ENCODE measurements at places on chromosomes 1 and 21.

DNA sequence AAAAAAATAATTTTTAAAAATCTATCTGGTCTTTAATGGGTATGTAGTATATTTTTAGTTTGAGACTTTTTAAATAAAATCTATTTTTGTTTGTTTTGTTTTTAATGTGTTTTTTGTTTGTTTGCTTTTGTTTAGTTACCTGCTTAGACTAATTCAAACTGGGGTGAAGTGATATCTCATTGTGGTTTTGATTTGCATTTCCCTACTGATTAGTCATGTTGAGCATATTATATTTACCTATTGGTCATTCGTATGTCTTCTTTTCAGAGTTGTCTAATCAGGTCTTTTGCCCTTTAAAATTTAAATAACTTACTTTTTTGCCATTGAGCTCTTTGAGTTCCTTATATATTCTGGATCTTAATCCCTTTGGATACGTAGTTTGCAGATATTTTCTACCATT, 20.3 kb downstream of the CD1B start:
- DNase-seq: no peak

DNA sequence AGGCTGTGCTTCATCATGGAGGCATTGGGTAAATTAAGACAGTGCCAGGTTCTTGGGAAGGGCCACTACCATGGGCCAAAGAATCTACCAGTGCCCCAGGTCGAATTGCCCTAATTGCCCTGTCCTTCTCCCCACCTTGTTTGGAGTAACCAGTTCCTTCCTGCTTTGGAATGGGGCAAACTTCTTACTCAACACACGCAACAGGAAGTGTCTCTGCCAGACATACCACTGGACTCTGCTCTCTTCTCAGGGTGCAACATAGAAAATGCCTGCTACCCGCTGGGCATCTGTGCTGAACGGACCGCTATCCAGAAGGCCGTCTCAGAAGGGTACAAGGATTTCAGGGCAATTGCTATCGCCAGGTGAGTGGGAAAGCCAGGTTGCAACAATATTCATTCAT, 15.8 kb downstream of the CDA start:
- DNase-seq: no peak

DNA sequence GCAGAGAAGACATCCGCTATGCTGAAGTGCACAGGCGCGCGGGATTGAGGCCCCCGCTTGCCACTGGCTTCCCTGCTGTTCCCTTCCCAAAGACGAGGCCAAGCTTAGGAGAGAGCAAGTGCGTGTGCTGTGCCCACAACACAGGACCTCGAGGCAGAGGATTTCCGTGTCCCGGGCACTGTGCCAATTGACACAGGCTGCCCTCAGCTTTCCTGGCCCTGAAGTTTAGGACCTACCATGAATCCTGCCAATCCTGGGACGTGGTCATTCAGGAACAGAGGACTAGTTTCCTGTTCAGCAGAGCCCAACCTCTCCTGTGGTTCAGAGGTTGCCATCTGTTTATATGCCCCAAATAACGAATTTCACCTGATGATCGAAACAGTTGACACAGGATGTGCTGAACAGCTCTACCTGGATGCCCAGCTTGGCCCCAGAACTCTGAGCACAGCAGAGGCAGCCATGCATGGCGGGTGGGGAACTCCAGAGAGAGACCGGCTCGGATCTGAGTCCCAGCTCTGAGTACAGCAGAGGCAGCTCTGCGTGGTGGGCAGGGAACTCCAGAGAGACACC, 22.0 kb downstream of the SLC37A1 start:
- DNase-seq: no peak

DNA sequence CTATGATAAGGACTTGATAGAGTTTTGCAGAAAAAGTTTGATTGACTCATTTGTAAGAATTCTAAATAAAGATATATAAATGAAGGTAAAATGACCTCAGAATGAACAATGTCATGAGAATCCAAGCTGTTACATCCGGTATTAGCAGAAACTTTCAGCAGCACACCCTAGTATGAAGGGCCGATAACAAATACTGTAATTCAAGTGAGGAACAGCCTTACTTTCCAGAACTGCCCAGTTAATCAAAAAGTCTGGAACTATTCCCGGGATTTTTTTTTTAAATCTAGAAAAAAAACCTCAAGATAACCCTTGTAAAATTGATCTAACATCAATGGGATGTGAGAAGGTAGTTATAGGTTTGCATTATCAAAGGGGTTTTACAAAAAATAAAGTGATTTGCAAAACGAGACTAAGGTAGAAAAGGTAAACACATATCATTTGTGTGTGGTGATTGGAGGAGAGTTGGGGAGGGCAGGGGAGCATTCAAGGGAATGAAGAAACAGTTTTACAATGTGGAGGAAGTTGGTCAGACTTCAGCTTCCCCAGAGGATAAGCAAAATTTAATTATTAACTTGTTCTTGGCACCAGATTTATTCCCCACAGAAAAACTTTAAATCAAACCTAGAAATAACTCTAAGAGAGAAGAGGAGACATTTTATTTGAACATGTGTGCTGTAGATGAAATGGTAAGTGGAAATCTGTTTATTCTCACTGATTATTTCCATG, 75.9 kb upstream of the VCAM1 start:
- no peak for DNase-seq

- DNase-seq: peak; percentile 43
Observed at GRCh38 chr1:117312453-117313138, 54.7 kb upstream of the MAN1A2 start.

DNA sequence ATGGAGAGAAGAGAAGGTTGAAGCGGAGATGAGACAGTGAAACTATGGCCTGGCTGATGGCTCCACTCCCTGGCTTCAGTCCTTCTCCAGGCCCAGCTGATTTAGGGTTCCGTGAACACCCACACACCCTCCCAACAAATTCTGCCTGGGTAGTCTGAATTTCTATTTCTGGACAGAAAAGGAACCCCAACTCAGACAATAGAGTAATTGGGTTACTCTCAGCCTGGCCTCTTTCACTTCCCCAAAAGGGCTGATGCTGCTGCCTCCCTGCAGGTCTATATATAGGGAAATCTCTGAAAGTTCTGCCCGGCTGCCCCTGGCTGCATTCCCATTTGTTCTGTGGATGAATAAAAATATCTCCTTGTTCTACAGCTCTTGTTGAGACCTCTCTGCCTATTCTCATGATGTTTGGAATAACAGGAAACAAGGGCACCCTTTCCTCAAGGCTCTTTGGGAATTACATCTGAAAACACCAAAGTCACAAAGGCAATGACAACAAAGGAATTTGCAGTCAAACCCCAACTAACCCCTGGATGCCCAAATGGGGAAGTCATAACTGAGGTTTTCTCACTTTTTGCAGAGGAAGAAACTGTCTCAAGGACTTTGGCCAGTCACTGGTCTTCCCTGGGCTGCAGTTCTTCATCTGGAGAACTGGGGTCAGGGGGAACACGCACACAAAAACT, 11.4 kb upstream of the ZSCAN20 start:
- DNase-seq: peak; percentile 12

DNA sequence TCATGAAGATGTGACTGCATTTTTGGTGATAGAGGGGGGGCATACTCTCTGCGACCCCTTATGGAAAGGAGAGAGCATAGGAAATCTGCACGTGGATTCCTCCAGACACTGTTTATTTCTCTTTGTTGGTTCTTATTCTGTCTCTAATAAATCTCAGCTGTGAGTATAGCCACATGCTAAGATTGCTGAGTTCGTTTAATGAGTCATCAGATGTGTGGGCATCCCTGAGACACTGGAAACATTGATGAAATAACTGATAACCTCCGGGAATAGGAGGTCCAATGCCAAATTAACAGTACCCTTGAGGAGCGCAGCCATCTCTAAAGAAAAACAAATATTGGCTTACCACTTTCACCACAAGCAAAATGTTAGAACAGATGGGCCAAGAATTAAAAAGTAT, 880.2 kb upstream of the NEGR1 start:
- no peak for DNase-seq

GRCh38 chr1:228440761-228441500, 24.3 kb upstream of the TRIM17 start:
- DNase-seq: no peak

GRCh38 chr1:206430031-206430983, 40.0 kb upstream of the IKBKE start:
- peak; percentile 95 for DNase-seq

- DNase-seq: no peak
Observed at GRCh38 chr1:61121631-61122030, 39.3 kb downstream of the NFIA start.

DNA sequence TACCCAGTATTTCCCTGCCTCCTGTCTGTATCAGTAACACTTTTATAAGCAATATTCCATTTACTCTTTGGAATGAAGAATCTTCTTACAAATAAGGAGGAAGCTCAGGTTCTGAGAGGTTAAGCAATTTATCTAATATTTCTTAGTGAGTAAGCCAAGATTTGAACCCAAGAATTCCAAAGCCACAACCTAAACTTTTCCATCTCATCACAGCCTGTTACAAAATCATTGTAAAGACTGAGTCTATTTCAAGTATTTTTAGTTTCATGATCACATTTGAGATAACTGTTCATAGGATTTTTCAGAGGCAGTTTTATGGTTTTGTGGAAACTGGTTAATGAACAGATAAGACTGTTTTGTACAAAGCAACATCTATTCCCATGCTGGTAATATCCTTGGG, 29.8 kb upstream of the HHAT start:
- DNase-seq: peak; percentile 72

GRCh38 chr1:147851149-147851548, 51.4 kb upstream of the GJA8 start:
- DNase-seq: peak; percentile 29

DNA sequence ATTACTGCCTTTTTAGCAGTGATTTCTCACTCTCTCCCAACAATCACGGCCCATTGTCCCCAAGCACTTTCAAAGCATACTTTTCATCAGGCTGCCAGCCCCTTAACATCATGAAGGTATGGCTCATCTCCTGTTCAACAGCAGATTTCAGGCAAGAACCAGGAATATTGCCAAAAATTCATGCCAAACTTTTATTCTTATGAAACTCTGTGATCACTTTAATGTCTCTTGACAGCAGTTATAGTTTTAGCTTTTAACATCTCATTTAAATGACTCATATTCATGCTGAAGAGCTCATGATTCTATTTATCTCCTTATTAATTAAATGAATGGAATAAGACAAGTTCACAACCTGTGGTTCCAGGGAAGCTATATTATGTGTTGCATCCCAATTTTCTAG, 235.1 kb downstream of the GRIK1 start:
- DNase-seq: no peak

DNA sequence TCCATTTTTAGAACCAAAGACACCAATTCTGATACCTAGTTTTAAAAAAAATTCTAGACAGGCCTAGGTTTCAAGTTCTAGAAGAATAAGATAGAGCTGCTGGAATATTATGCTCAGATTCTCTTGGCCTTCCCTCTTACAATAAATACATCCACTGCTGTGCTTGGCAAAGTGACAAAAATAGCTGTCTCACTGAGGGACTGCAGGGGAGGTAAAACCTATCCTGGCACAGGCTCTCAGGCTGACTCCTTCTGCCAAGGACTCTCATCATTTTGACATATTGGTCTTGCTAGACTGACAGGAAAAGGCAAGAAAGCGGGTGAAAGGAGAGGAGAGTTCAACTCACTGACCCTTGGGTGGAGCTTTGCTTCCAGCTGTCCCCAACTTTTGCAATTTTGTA, 197.0 kb upstream of the LHX8 start:
- no peak for DNase-seq

GRCh38 chr1:42937836-42938644, 20.6 kb downstream of the SLC2A1 start:
- no peak for DNase-seq

DNA sequence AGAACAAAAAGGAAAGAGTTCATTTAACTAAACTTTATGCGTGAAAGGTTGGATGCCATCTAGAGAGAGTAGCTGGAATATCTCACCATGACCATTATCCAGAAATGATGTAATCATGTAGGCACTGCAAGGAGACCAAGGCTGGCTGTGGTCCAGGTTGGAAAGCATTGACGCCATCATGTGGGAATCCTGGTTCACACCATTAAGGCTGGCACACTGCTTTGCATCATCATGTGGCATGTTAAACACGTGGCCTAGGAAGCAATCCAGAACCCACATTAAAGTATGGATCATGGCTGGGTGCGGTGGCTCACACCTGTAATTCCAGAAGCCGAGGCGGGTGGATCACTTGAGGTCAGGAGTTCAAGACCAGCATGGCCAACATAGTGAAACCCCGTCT, 4.3 kb downstream of the ADAMTS1 start:
- DNase-seq: peak; percentile 79

GRCh38 chr1:94025383-94026340, 95.3 kb downstream of the ABCA4 start:
- peak; percentile 19 for DNase-seq

- no peak for DNase-seq
Observed at GRCh38 chr1:28782011-28782410, 30.0 kb upstream of the OPRD1 start.

GRCh38 chr1:11948822-11949458, 14.4 kb downstream of the PLOD1 start:
- DNase-seq: peak; percentile 47

DNA sequence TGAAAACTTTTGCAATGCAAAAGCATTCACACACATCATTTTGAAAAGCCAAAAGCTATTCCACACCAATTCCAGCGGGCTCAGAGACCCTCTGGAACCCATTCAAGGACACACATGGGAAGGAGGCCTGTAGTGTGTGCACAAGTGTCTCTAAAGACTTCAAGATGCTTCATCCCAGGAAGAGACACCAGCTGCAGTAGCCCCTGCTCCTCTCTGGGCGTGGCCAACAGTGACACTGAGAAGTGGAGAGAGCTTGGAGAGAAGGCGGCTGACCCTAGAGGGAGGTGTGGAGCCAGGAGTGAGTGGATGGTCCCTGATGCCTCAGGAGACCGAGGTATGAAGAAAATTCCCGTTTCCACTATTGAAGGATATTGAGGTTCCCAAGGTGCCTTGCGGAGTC, 14.9 kb upstream of the TNNI1 start:
- DNase-seq: peak; percentile 29

- DNase-seq: no peak
Observed at GRCh38 chr21:25581582-25581981, 25.7 kb downstream of the MRPL39 start.

GRCh38 chr21:27820342-27820741, 853.5 kb upstream of the ADAMTS5 start:
- no peak for DNase-seq

DNA sequence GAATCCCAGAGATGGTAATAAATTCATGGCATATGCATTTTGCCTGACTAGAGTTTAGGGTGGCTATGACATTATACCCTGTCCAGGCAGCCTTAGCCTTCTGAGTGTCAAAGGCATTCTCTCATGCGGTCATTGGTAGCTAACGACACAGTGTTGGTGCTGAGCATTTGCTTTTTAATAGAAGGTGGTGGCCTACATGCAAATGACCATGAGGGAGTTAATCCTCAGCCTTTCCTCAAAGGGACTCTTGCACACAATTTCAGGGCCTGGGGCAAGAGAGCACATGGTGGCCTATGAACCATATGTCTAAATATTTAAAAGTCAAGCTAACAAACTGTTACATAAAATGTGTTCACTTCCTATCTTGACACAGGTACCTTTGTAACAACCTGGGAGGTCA, 30.9 kb upstream of the KCNA10 start:
- DNase-seq: no peak

GRCh38 chr1:70143048-70143659, 62.2 kb downstream of the LRRC40 start:
- DNase-seq: no peak
